Stimulated activated CD4-positive, alpha-beta T cell treated with anti-CD3 and anti-CD28 coated beads, Interleukin-12 subunit alpha, Interleukin-12 subunit beta, amount 100 ng/mL, for 4 hours (primary cell): ENCODE measurements at places on chromosomes 12 and 14.

GRCh38 chr12:78933014-78933413 lies 68.4 kb downstream of the SYT1 start:
- no peak for DNase-seq

GRCh38 chr12:100437038-100437841 lies 36.4 kb upstream of the NR1H4 start:
- no peak for DNase-seq

DNA sequence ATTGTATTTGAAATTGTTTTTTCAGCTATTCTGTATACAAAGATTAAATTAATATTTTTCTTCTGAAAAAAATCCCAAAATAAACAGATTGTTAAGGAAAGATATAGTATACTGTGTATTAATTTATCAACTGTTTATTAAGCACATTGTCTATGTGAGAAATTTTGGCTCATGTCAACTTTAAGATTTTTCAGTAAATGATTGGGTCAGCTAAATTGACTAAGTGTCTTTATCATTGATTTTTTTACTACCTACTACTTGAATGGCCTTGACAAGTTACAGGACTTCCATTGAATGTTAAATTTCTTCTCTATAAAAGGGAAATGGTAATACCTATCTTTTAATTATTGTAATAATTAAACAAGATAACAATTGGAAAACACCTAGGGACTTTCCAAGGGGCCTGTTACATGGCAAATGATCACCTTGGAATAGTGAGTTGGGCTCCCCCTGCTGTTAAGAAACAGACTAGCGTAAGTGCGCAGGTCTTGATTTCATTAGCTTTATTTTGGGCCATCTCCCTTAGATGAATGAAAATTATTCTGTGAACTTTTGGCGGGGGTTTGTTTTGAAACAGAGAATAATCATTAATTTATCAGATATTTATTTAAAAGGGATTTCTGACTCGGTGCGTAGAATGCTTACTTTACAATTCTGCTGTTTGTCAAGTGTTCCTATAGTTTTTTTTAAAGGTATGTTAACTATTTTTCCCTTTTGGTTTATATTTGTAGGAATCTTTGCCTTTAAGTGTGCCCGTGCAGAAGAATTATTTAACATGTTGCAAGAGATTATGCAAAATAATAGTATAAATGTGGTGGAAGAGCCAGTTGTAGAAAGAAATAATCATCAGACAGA lies 14.5 kb upstream of the CCT2 start:
- DNase-seq: peak; percentile 27

DNA sequence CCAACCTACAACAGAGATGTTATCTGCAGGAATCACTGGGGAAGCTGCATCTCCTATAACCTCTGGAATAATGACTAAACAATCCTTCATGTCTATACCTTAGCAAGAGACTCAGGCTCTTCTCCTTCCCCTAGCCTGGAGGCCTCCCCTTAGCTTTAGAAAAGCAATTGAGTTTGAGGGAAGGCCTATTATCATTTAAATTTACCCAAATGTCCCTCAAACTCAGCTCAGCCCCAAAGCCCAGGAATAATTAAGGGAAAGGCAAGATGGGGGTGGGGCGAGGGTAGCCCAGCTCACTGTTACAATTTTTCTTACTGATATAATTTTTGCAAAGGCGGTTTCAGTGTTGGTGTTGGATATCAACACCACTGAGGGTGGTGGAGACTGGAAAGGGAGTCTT lies 151.4 kb upstream of the EEA1 start:
- DNase-seq: no peak

GRCh38 chr12:86226481-86226880 lies 29.7 kb downstream of the MGAT4C start:
- DNase-seq: no peak

DNA sequence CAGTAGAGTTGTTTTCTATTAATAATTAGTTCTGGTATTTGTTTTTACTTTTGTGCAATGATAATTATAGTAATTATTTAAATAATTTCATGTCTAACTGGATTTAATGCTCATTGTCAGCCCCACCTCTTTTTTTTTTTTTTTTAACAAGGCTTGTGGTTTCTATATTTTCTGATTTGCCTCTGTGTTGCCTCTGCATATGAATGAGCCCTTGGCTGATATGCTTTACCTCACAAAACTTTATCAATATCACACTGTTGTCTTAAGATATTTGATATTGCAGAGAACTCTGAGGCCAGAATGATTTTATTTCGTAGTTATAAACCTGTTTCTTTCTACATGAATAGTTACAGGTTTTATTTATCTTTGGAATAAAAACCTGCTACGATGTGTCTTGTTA lies 116.2 kb upstream of the ATP2B1 start:
- no peak for DNase-seq

DNA sequence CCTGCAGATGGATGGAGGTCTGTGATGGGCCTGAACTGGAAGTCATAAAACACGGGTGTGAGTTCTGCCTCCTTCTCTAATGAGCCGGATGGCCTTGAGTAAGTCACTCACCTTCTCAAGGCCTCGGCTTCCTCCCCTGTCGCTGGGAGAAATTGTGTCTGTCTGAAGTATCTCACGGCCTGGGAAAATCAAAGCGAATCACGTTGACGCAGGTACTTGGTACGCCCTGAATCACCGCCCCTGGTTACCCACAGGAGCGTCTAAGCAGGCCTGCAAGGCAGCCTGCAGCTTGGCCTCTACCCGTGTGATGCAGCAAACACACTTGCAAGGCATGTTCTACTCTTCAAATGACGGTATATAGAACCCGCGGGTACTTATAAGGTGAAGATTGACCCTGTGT lies 28.1 kb upstream of the CD9 start:
- DNase-seq: no peak

- no peak for DNase-seq
Observed at GRCh38 chr12:15522574-15523187, 200.4 kb downstream of the PTPRO start.

DNA sequence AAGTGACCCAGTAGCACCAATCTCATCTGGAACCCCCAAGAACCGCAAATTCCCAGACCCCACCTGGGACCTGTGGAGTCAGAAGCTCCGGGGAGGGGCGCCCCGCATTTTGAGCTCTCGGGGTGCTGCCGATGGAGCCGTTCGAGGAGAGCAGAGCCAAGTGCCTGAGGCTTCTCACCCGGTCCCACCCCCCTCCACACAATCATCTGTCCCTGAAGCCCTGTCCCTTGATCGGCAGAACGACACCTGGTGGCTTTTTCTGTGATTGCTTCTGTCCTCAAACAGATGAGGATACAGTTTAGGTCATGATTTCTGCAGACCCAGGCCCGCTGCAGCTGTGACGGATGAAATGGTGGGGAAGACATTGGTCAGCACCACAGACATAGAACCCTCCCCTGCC lies 74.7 kb downstream of the NOC4L start:
- DNase-seq: peak; percentile 24

DNA sequence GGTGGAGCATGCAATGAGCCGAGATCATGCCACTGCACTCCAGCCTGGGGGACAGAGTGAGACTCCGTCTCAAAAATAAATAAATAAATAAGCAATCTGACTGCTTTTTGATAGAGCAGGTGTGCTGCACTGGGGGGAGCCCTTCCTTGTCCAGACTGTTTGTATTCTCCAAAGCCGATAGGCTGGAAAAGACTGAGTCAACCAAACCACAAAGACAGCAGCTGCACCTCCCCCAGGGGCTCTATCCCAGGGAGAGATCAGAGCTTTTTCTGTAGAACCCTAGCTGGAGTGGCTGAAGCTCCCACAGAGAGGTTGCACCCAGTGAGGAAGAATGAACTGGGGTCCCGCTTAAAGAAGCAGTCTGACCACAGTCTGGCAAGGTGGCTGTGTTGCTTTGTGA lies 45.8 kb upstream of the LALBA start:
- DNase-seq: no peak

GRCh38 chr12:19307451-19307850 lies 131.8 kb upstream of the AEBP2 start:
- DNase-seq: no peak

- DNase-seq: no peak
Observed at GRCh38 chr12:45644541-45644940, 85.0 kb upstream of the ARID2 start.

- DNase-seq: peak; percentile 76
Observed at GRCh38 chr12:105330283-105330930, at the start of gene C12orf75. Gene C12orf75 (plus strand): TSS chr12:105330691. CDS start chr12:105330892, 201 bp downstream.

DNA sequence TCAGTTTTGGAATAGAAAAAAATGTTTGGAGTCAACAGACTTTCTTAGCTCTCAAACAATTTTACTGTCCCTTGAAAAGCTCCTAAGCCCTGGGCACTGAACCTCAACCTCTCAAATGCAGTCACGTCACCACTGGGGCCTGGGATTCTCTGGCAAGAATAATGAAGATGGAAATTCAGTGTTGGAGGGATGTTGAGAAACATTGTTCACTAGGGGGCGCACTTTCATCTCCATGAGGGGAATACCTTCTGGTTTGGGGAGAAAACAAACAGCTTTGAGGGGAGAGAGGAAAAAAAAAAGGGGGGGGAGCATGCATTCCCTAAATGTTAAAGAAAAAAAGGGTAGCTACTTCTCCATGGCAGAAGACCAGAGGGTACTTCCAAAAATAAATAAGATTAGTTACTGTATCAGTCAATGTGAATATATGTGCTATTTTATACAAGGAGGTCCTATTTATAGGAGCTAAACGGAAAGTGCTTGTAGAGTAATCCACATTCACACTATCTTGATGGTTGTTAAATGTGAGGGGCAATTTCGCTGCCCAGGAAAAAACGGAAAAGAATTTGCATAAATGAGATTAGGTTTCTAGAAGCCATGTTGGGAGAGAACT lies 5.8 kb upstream of the TBPL2 start:
- peak; percentile 23 for DNase-seq
